ENCODE measurements at places on chromosomes 12 and 14.

DNA sequence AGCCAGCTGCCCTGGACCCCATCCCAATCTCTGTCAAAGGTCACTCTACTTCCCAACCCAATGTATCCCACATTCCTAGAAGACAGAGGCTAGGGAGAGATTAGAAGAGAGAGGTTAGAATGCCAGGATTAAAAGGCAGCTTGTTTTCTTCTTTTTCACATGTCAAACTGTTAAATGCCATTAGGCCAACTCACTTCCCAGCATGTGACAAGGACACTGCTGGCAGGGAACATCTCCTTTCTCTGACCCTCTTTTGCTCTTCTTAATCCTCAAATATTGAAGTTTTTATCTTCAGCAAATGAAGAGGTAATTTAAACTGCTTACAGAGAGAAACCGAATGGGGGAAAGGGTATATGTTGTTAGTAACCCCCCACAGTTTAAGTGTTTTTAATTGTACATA lies 89.1 kb downstream of the BBS10 start:
- DNase-seq = no peak

GRCh38 chr14:60839657-60840056 lies 105.1 kb downstream of the MNAT1 start:
- DNase-seq = no peak

DNA sequence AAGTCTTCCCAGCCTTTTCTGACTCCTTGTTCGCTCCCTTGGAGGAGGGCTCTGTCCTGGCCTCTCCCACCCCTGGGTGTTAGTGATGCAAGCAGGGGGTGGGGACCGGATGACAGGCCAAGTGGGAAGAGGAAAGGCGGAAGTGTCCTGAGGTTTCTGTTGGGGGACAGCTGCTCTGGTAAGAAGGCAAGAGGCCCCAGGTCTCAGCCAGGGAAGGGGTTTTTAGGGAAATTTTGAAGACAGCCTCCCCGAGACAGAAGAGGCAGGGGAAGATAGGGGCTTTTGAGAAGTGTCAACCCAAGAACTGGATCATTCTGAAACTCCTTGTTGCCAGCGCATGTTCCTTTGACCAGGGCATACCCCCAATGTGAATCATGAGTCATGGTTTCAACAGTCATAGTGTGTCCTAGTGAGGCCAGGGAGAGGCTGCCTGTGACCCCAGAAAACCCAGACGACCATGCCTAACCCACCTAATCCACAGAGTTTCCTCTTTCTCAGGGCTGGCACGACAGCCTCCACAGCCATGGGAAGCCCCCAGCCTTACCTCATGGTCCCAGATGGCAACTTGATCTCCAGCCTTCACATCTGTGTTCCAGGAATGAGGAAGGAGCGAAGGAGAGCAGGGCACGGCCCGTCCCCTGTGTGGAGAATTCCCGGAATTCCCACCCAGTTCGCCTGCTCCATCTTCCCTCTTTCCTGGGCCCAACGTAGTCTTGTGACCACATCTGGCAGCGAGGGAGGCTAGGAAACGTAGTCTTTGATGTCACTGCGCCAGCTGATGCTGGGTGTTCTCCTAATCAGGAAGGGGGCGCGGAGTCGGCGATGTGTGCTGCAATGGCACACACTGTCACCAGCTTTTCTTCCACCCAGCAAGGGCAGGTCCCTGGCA lies 4.9 kb upstream of the GPR132 start:
- no peak for DNase-seq

DNA sequence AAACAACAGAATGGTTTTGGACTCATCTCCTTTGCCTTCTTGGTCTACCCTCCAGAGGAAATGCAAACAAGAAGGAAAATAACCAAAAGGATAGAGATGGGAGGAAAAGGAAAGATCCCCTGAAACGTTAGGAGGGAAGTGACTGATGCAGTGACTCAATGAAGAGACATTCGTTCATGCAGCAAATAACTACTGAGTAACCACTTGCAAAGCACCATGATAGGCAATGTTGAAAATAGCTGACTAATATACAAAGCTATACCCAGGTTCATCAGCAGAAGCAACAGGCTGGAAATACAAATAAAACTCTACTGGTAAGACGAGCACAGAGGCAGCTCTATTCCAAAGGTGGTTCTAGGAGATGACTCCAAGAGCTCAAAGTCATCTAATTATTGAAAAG lies 41.8 kb downstream of the R3HDM2 start:
- no peak for DNase-seq

GRCh38 chr14:22588526-22589095 lies 413 bp downstream of the DAD1 start:
- no peak for DNase-seq

All from vagina (tissue), 2 donors.